Activated CD4-positive, alpha-beta T cell treated with anti-CD3 and anti-CD28 coated beads, Interleukin-2, amount 10 ng/mL, durations not matched to agents 7 days and 5 days (primary cell): ENCODE measurements at places on chromosomes 4 and X.

DNA sequence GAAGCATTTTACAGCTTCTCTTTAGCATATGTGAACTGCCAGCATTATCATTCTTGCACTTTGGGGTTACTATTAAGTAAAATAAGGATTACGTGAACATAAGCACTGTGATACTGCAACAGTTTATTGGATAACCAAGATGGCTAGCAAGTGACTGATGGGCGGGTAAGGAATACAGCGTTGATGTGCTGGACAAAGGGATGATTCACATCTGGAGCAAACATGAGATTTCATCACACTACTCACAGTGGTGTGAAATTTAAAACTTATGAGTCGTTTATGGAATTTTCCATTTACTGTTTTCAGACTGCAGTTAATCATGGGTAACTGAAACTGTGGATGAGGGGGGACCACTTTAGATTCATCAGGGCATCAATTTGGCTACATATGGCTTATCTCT is 16.0 kb downstream of the NBDY start:
- DNase-seq, result no peak

GRCh38 chr4:94420356-94420755 is 31.4 kb upstream of the PDLIM5 start:
- DNase-seq, result no peak

DNA sequence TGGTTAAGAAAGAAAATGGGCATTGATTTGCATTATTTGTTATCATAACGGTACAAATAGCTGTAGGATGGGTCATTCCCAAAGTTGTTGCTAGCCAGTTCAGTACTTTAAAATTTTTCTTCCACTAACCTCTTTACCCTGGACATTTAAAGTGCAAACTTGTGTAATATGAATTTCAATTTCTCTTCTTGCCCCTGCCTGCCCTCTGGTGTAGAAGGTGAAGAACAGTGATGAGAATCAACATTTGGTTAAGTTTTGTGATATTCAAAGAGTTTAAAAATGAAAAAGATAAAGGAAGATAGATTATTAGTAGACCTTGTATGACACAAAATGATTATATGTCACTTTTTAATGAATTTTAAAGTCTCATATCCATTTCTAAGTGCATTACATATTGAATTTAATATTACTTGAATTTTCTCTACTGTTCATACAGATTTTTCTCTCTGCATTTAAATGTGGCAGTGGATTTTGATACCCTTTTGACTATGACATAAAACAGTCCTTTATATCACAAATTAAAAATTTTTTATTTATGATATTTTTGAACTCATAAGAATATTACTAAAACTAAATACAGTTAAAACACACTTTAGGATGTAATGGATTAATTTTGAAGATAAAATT is 337.7 kb downstream of the BMPR1B start:
- DNase-seq, result no peak

- DNase-seq, result peak; percentile 81
Measured at GRCh38 chr4:108113229-108113628, 55.5 kb downstream of the LEF1 start.
